ENCODE measurements at places on chromosomes 2 and 18.

GRCh38 chr2:178782236-178782635 is 25.0 kb downstream of the TTN start:
- no peak for DNase-seq

DNA sequence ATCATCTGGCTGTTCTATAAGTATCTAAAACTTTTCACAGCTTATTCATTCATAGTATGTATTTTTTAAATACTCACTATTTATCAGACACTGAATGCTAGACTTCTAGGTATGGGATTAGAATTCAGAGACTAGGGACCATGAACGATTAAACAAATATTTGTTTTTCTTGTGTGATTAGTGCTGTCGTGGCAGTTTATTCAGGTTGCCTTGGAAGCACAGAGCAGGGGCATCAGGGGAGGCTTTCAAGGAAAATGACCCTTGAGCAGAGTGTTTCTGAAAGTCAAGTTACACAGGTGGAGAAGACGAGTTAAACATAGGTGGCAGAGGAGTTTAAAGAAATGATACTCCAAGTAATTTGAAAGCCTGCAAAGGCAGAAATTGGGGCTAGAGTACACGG is 5.7 kb downstream of the SPOPL start:
- DNase-seq = no peak

DNA sequence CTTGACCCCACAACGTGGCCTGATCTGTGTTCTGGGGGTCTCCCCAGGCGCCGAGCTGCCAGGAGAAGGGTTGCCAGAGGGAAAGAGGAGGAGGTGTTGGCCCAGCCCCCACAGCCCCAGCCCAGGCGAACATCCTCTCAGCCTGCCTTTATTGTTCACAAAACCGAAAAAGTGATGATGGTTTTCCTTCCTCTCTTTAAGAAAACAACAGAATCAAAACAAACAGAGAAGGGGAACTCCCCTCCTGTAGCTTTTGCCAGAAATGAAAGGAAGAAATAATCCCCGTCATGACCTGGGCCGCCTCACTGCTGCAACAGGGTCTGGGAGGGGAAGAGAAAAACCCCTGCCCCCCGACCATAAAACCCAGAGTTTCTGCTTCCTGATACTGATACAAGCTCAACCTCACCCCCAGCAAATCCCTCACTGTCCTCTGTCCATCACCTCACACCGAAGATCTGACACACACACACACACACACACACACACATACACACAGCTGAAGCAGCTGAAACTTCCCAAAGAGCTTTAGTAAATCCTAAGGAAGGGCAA is 52.0 kb downstream of the ZFP36L2 start:
- no peak for DNase-seq

DNA sequence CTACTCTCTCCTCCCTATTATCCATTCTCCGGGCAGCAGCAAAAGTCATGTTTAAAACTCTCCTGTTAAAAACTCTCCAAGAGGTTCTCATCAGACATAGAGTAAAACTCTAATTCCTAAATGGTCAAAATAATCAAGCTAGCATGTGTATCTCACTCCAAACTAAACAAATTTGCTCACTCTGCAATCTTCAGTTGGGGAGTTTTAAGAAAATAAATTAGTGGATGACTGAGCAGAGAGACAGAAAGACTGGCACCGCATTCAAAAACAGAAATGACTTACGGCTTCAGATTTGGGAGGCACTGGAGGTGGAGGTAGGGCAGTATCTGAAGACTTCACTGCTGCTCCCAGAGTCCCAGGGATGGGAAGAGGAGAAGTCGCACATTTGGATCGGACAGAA is 96.9 kb downstream of the MEP1B start:
- DNase-seq = no peak

DNA sequence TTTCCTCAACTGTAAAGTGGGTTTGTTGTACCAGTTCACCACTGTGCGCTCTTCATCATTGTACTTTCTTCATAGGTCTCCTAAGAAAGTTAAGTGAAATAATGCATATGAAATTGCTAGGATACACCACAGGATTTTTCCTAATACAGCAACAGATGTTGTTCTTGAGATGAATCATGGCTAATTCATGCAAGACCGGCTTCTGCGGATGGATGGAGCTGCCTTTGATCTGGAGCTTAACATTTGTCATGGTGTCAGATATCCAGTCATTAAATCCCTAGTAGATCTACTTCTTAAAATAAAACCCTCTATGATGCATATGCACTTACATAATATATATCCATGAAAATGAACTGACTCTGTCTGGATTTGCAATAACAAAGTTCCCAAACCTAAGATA is 114.1 kb downstream of the COL6A3 start:
- no peak for DNase-seq

- DNase-seq = no peak
Observed at GRCh38 chr2:43593254-43593653, 2.6 kb downstream of the THADA start.

GRCh38 chr2:191857259-191857805 is 10.4 kb upstream of the CAVIN2 start:
- DNase-seq = no peak

- DNase-seq = peak; percentile 60
Observed at GRCh38 chr2:238970553-238971081, 122.7 kb downstream of the TWIST2 start.

DNA sequence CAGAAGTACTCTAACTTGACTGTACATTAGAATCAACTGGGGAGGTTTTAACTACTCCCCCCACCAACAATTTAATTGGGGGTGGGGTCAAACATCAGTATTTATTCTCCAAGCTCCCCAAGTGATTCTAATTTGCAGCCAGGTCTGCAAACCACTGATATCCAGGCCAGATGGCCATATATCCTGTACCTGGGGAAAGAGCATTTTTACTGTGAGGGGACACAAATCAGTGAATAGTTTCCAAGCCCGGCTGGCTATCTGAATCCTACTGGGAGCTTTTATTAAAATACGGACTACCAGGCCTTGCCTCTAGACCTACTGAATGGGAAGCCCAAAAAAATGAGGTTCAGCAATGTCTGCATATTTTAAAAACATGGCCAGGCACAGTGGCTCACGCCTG is 88.5 kb downstream of the TCF4 start:
- no peak for DNase-seq

DNA sequence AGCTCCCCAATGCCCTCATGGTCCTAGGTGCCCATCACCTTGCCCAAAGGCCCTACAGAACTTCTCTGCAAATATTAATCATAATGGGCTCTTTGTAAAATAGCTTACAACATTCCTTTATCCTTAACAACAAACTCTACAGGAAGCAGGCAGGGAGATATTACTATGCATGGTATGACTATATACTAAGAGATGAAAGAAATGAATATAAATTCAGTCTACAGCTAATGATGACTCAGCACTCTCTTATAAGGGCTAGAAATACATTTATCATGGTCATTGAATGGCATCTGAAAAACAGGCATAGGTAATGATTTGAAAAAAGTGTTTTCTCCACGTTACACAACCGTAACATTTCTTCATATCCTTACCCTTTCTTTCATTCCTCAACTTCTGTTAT is 254.8 kb upstream of the DSEL start:
- DNase-seq = no peak

- no peak for DNase-seq
Observed at GRCh38 chr18:31880186-31880898, 62.6 kb downstream of the TRAPPC8 start.

DNA sequence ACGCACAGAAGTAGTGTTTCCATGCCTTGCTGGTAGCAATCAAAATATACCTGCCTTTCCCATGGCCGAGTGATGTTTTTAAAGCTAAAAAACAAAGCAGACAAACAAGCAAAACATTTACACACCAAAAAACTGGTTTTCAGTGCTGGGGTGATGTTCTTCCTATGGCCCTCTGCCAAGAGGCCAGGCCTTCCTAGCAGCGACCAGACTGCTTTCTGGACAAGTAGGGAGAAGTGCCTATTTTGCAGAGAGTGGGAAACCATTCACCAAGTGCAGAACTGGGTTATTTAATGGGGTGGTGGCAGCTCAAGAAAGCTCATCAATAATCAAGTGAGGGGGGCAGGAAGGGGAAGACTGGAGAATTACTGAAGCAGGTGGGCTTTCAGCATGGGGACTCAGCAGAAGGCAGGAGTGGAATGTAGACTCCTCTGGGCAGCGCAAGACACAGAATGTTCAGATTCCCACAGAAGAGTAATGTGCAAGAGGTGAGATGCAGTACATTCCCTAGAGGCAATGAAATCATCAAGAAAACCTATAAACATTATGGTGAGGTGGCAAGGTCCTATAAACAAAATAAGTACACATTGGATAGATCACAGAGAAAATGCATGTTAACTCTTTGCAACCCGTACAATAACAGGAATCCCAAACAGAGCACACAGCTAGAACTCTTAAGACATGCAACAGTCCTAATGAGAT is 44.0 kb downstream of the CPO start:
- DNase-seq = no peak

GRCh38 chr18:12803069-12803936 is 80.7 kb downstream of the PTPN2 start:
- no peak for DNase-seq

DNA sequence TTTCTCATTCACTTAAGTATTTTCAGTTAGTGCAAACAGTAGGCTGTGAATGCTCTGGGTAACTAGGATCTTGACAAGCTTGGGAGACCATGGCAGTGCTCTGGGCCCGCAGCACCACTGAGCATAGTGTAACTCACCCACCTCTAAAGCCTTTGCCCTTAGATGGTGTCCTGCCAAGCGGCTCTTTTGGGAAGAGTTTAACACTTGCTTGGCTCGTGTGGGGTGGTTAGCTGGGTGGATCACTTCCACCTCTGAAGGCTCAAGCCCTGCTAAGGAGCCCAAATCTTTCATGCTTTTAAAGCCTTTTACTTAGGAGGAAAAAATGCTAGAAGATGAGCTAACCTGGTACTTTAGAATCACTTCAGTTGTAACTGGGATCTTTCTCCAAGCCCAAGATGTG is 33.9 kb downstream of the PTPN18 start:
- no peak for DNase-seq

GRCh38 chr2:105678346-105678745 is 66.4 kb upstream of the NCK2 start:
- no peak for DNase-seq

DNA sequence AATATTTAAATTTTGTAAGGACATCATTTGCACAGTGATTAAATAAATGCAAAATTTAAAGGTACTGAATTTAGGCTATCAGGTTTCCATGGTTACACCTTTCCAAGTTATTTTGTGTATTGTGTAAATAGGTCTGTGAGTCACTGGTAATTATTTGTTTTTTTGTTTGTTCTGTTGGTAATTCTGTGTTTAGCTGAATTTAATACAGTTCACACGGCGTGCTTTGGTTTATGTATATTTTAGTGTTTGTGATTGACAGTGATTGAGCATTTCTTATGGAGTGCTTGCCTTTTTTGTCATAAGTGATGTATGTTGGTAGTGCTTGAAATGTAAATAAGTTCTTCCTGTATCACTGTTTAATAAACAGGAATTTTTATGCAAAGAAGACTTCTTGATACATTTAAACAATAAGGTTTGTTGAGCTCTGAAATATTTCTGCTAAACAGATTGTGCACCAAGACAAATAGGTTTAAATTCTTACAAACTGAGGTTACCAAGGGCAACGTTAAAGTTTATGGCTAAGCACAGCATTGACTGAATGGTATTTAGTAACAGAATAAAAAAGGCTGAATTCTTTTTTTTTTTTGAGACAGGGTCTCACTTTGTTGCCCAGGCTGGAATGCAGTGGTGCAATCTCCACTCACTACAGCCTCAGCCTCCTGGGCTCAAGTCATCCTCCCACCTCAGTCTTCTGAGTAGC is 38.3 kb upstream of the DLX1 start:
- no peak for DNase-seq

DNA sequence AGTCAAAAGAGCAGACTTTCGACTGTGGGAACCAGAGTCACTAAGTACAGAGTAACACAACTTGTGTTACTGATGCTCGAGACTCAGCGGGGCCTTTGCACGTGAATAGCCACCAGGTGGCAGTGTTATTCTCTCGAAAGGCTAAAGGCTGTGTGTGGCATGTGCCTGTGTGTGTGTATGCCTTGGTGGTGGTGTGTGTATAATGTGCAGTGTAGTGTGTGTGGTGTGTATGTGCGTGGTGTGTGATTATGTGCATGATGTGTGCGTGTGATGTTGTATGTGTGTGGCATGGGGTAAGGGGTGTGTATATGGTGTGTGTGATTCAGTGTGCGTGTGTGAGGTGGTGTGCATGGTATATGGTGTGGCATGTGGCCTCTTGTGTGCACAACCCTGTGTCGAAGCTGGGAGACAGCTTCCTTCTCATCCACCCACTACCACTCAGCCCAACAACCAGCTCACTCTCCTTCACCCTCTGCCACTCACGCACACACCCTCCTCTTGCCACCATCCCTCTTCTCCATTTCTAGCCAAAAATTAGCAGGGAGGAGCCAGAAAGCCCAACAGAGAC is 83.0 kb upstream of the ZNF532 start:
- DNase-seq = peak; percentile 81

Measured in muscle of arm (tissue), 14 donors.